ENCODE measurements at places on chromosomes 13 and 19.

- DNase-seq = no peak
Observed at GRCh38 chr13:50378509-50379044, 363.3 kb downstream of the KCNRG start.

GRCh38 chr19:18878858-18879578 is 16.9 kb downstream of the CERS1 start:
- DNase-seq = no peak

- DNase-seq = no peak
Observed at GRCh38 chr13:84605927-84606326, 723.7 kb upstream of the SLITRK1 start.

DNA sequence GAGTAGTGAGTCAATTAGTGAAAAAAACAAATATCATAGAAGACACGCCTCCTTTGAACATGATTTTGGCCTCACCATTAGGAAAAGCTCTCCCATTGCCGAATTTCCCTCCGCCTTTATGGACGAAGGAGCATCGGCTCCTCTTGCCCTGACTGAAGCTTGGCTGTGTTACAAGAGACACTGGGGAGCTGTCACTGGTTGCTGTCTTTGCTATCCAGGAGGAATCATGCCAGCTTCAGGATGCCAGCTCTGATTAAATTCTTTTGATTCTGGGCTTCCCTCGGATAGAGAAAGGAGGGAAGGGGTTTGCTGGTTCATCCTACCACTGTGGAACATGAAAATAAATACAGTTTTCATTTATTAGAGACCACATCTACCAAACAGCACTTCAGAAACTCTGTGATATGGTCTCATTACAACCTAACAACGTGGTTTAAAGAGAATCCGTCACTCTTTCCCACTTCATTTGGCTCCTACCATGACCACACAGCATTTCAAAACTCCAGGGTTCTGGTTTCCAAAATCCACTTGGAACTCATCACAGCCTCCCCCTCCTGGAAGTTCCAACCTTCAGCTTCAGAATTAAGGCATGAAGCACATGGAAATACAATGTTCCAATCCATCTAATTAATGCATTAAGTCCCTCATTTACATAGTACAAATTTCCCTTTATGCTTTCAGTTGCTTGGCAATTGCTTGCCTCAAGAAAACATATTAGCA is 446.0 kb downstream of the EFNB2 start:
- no peak for DNase-seq

- DNase-seq = peak; percentile 24
Observed at GRCh38 chr19:47699360-47699917, 13.8 kb upstream of the EHD2 start.

GRCh38 chr19:39166571-39167391 is 30.0 kb upstream of the NCCRP1 start:
- no peak for DNase-seq

DNA sequence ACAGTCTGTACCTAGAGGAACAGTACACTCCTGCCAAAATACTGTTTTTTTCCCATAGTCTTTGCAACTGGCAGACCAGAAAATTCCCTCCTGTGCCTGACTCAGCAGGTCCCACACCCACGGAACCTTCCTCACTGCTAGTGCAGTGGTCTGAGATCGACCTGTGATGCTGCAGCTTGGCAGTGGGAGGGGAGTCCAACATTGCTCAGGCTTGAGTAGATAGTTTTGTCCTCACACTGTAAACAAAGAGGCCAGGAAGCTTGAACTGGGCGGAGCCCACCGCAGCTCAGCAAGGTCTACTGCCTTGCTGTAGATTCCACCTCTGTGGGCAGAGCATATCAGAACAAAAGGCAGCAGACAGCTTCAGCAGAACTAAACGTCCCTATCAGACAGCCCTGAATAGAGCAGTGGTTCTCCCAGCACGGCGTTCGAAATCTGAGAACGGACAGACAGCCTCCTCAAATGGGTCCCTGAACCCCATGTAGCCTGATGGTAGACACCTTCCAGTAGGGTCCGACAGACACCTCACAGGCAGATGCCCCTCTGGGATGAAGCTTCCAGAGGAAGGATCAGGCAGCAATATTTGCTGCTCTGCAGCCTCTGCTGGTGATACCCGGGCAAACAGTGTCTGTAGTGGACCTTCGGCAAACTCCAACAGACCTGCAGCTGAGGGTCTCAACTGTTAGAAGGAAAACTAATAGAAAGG is 92.7 kb downstream of the SUCLA2 start:
- no peak for DNase-seq

- no peak for DNase-seq
Observed at GRCh38 chr19:46040952-46041500, at the start of gene IGFL4. Gene IGFL4 (minus strand): TSS chr19:46041002. CDS start chr19:46040962, 40 bp downstream.

- no peak for DNase-seq
Observed at GRCh38 chr13:63161219-63161618, 1745.6 kb upstream of the PCDH20 start.

- no peak for DNase-seq
Observed at GRCh38 chr19:29779921-29780320, 31.9 kb upstream of the CCNE1 start.

GRCh38 chr19:45501730-45502014 is 3.4 kb downstream of the PPM1N start:
- DNase-seq = no peak

GRCh38 chr19:49342291-49342721 is 7.1 kb downstream of the CD37 start:
- DNase-seq = no peak
